ENCODE measurements at places on chromosomes 11 and 22. TPM values are rescaled to one million over a fixed set of nuclear protein-coding genes. Genes with fewer than 3 reads are reported as not detected.

Gene OR2AG2
- total RNA-seq: not detected

Gene OR5A1
- total RNA-seq: not detected

Gene HTATIP2
- total RNA-seq: 48.3 TPM

Gene RIMBP3B
- total RNA-seq: not detected

Gene NAALADL1
- total RNA-seq: 0.47 TPM

Gene BEST1
- not detected for total RNA-seq

Gene TMA7B
- not detected for total RNA-seq

Gene GPR152
- not detected for total RNA-seq

Gene IGLL1
- total RNA-seq: not detected

Gene TMPRSS4
- 1.7 TPM for total RNA-seq

Gene GNAZ
- 14.4 TPM for total RNA-seq

Gene CREB3L1
- total RNA-seq: 1.1 TPM

Gene ADAMTS15
- total RNA-seq: 21.7 TPM

Gene CHRDL2
- total RNA-seq: not detected

Gene RGL4
- total RNA-seq: not detected

Gene CARD18
- not detected for total RNA-seq

Gene MRGPRF
- total RNA-seq: not detected

Gene CATSPER1
- 0.17 TPM for total RNA-seq

Gene KRTAP5-10
- not detected for total RNA-seq

All from PC-3 (cell line).